T-cell (primary cell): ENCODE measurements at places on chromosomes 11 and 22.

DNA sequence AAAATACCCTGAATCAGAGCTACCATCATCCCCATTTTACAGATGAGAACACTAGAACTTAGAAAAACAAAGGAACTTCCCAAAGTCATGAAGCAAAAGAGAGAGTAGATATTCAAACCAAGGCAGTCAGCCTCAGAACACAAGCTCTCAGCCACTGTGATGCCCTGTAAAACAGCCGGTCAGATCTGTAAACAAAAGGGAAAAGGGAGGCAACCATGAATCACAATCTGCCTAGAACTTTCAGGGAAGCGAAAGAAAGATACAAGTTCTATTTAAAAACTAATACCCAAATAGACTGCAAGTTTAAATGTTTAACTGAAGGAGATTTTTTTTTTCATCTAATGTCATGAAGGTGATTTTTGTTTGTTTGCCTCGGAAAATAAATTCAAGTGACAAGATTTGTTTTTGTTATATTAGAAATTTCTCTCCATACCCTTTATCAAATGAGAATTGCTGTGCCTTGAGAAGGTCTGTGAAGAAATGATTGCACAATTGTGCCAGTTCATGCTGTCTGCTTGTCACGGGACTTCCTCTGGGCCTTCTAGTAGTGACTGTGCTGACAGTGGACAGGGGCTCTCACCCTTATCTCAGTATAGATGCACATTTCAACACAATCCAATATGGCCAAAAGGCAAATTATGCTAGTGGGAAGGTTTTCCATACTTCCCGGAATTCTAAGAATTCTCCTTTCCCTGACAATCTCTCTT, 11.7 kb downstream of the SAA1 start:
- no peak for DNase-seq

- DNase-seq: no peak
These were observed 7.5 kb downstream of the ALG8 start for GRCh38 chr11:78131956-78132355.

GRCh38 chr11:11584937-11585336, 36.9 kb downstream of the GALNT18 start:
- no peak for DNase-seq

- DNase-seq: no peak
These were observed 1297.8 kb downstream of the TBC1D22A start for GRCh38 chr22:48060266-48060665.
